ENCODE measurements at places on chromosomes 7 and 10. TPM values are rescaled to one million over a fixed set of nuclear protein-coding genes. Genes with fewer than 3 reads are reported as not detected.

DNA sequence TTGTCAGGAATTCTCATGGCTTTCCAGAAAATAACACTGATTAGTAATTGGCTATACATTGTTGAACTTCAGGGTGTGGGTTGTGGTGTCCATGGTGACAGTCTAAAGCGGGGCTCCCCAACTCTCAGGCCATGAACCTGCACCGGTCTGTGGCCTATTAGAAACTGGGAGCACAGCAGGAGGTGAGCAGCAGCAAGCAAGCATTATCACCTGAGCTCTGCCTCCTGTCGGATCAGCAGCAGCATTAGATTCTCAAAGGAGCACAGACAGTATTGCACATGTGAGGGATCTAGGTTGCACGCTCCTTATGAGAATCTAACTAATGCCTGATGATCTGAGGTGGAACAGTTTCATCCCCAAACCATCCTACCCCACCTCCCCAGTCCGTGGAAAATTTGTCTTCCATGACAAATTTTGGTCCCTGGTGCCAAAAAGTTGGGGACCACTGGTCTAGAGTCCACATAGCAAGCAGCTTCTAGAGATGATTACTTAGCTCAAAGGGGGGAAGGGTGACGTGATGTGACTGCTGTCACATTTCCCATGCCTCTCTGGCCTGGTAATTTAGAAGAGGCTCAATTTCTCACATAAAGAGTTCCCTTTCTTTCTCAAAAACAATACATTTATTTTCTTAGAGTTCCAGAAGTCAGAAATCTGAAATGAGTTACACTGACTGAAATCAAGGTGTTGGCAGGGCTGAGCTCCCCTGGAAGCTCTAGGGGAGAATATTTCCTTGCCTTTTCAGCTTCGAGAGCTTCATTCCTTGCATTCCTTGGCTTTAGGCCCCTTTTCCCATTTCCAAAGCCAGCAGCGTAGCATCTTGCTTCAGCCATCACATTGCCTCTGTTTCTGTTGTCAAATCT lies 17.6 kb upstream of the FAM221A start:
- H3K36me3 ChIP-seq, result no peaks in the 10 kb centered on the region
- H3K27me3 ChIP-seq, result no peaks in the 10 kb centered on the region
- no peak overlapping the region for H3K27ac ChIP-seq
- no peak for DNase-seq
- H3K4me3 ChIP-seq, result no peak overlapping the region
- no peaks in the 10 kb centered on the region for H3K4me1 ChIP-seq

Gene LRMDA
- not detected for polyA plus RNA-seq

- no peaks in the 10 kb centered on the region for H3K4me1 ChIP-seq
- no peak overlapping the region for H3K4me3 ChIP-seq
- DNase-seq, result no peak
- no peaks in the 10 kb centered on the region for H3K36me3 ChIP-seq
- no peaks in the 10 kb centered on the region for H3K27me3 ChIP-seq
- H3K27ac ChIP-seq, result no peak overlapping the region
These were observed 27.9 kb downstream of the CD36 start for GRCh38 chr7:80666376-80666775.

Gene RAB19
- polyA plus RNA-seq, result 0.71 TPM

DNA sequence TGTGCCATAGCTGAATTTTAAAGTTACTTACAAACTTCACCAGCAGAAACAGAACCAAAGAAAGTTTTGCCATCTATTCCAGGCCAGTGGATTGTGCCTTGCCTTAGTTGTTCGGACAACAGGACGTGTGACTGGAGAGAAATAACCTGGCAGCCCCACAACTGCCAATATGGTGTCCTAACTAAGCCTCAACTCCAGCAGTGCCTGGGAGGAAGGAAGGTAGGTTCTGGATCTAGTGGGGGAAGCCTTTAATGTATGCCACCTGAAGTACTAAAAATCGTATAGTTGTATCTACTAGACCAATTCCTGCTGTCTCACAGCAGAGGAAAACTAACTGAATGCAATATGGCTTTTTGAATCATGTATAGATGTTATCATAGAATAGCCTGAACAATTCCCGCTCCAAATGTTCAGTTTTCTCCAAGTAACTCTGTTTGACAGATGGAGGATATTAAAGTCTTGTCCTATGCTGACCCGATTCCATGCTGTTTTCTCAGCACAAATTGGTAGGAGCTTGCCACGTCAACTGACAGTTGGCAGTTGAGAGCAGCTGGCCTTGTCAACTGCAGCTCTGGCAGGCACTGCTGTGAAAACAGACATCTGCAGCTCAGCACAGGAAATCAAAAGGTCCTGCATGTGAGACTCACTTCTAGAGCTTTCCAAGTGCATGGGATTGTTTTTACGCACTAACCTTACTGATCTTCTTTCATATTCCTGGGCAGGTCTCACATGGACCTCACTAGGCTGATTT lies 84.5 kb upstream of the WNT16 start:
- H3K4me3 ChIP-seq, result no peak overlapping the region
- no peaks in the 10 kb centered on the region for H3K36me3 ChIP-seq
- peaks cover 9% of the 10 kb centered on the region for H3K4me1 ChIP-seq

Gene SDHAF3
- polyA plus RNA-seq, result 7.5 TPM

Gene ADCYAP1R1
- not detected for polyA plus RNA-seq

DNA sequence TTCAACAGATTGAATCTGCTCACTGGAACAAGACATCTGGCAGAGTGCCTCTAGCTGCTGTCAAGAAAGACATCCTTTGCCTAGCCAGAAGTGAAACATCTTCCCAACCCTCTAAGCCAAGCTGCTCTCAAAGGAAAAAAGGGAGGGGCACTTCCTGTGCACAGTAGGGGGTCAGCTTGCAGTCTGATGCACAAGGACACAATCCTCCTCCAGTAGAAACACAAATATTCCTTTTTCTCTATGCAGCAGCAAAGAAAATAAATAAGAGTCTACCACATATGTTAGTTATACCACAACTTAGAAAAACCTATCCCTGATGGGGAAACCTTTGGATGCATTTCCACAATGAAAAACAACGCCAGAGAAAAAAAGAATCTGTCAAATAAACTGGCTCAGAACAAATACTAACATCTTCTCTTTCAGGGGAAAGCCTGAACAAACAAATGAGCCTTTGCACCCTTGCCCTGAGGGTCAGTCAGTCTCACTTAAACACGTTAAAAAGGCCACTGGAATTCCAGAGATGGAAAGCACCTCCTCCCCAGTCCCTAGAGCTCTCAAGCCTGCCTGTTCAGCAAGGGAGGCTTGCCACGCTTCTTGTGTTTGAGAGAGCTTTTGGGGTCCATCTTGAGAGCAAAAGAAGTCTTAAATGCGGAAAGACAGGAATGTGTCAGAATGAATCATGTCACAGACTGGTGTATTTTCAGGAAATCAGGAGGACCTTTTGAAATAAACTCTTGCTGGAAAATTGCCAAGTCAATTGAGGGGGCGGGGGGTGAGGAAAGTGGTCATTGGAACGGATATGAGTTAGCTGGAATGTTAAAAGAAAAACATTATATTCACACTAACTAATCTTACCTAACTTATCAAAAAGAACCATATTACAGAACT lies 7.5 kb downstream of the LAMB1 start:
- no peak overlapping the region for H3K4me3 ChIP-seq
- H3K27ac ChIP-seq, result no peak overlapping the region
- H3K36me3 ChIP-seq, result no peaks in the 10 kb centered on the region

DNA sequence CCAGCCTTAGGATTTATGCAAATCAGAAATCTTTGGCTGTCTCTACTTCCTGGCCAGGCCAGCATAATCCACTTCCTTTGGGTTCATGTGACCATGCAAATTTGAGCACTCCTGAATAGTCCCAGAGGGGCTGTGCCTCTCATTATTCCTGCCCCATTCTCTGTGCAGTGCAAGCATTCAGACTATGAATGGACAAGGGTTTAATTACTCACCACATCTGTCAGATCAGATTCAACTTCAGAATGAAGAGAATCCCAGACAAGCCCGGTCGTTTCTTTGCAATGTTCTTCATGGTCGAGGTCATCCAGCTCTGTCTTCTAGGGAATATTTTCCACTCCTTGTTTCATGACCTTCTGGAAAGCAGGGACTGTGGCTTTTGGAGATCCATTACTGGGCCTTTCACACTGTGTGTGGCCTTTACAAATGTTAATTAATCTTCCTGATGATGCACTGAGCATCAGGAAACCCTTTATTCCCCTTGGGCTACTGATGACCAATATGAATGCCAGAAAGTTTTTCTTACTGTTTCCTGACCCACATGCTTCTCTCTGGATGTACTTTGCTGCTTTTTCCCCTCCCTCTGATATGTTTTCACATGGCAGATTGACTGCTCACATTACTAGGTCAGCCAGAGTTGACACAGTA lies 217.6 kb upstream of the TCF7L2 start:
- no peak overlapping the region for H3K27ac ChIP-seq
- DNase-seq, result no peak
- H3K36me3 ChIP-seq, result peaks cover 6% of the 10 kb centered on the region
- no peak overlapping the region for H3K4me3 ChIP-seq

DNA sequence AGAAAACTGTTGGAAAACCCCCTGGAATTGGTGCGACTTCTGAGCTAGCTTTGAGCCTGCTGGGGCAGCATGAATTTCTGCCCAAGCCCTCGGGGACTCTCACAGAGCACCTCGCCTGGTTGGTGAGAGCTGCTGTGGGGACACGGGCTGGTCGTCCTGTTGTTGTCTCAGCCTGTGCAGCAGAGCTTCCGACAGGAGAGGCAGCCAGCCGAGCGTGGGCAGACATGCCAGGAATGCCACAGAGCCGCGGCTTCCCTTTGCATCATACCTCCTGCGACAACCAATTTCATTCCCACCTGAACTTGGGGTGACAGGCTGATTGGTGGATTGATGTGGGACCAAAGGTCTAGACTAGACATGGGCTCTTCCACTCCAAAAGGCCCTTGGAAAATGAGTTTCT lies 60.2 kb upstream of the NRBF2 start:
- no peaks in the 10 kb centered on the region for H3K27me3 ChIP-seq
- H3K4me1 ChIP-seq, result no peaks in the 10 kb centered on the region
- H3K4me3 ChIP-seq, result no peak overlapping the region
- no peaks in the 10 kb centered on the region for H3K36me3 ChIP-seq
- DNase-seq, result no peak

GRCh38 chr7:132368246-132368900 lies 207.9 kb downstream of the PLXNA4 start:
- H3K27me3 ChIP-seq, result no peaks in the 10 kb centered on the region
- no peaks in the 10 kb centered on the region for H3K36me3 ChIP-seq
- H3K4me1 ChIP-seq, result no peaks in the 10 kb centered on the region

Gene C10orf67
- polyA plus RNA-seq, result 0.06 TPM

DNA sequence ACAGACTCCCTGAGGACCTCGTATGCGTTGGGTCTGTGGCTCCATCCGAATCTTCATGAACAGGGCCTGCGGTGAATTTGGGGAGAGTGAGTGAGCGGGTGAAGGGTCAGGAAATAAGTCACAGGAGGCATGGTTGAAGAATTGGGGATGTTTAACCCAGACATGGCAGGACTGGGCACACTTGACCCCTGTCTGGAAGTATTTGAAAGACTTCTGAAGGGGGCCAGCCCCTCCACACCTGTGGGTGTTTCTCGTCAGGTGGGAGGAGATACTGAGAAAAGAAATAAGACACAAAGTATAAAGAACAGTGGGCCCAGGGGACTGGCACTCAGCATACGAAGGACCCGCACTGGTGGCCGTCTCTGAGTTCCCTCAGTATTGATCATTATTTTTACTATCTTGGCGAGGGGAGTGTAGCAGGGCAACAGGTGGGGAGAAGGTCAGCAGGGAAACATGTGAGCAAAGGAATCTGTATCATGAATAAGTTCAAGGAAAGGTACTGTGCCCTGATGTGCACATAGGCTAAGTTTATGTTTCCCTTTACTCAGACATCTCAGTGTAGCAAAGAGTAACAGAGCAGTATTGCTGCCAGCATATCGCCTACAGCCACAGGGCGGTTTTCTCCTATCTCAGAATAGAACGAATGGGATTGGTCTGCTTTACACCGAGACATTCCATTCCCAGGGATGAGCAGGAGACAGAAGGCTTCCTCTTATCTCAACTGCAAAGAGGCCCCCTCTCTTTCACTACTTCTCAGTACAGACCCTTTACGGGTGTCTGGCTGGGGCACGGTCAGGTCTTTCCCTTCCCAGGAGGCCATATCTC lies 38.2 kb upstream of the PFKFB3 start:
- H3K27me3 ChIP-seq, result no peaks in the 10 kb centered on the region
- peaks cover 16% of the 10 kb centered on the region for H3K4me1 ChIP-seq
- peak overlapping the region; percentile 73 for H3K4me3 ChIP-seq
- peak overlapping the region; percentile 96 for H3K27ac ChIP-seq

Gene NAT16
- not detected for polyA plus RNA-seq

Gene PRKCQ
- 0.85 TPM for polyA plus RNA-seq

GRCh38 chr7:145957160-145957890 lies 159.3 kb upstream of the CNTNAP2 start:
- H3K27me3 ChIP-seq, result no peaks in the 10 kb centered on the region
- no peaks in the 10 kb centered on the region for H3K36me3 ChIP-seq
- no peaks in the 10 kb centered on the region for H3K4me1 ChIP-seq
- H3K27ac ChIP-seq, result no peak overlapping the region
- no peak overlapping the region for H3K4me3 ChIP-seq

Gene PKD2L1
- 0.48 TPM for polyA plus RNA-seq

- no peaks in the 10 kb centered on the region for H3K27me3 ChIP-seq
- H3K4me3 ChIP-seq, result no peak overlapping the region
- H3K36me3 ChIP-seq, result no peaks in the 10 kb centered on the region
- no peak for DNase-seq
- H3K27ac ChIP-seq, result no peak overlapping the region
These were observed 23.3 kb downstream of the MYOF start for GRCh38 chr10:93458821-93459257.

Gene LIPJ
- polyA plus RNA-seq, result 0.13 TPM

GRCh38 chr10:121373411-121373810 lies 224.8 kb downstream of the FGFR2 start:
- H3K4me3 ChIP-seq, result no peak overlapping the region
- H3K27me3 ChIP-seq, result no peaks in the 10 kb centered on the region
- DNase-seq, result no peak
- H3K36me3 ChIP-seq, result no peaks in the 10 kb centered on the region
- H3K27ac ChIP-seq, result no peak overlapping the region

GRCh38 chr7:2169923-2170575 lies 62.7 kb downstream of the MAD1L1 start:
- no peaks in the 10 kb centered on the region for H3K27me3 ChIP-seq
- DNase-seq, result no peak
- no peak overlapping the region for H3K27ac ChIP-seq
- peaks cover 11% of the 10 kb centered on the region for H3K4me1 ChIP-seq

Gene FAM25G
- not detected for polyA plus RNA-seq

Gene CTAGE6
- polyA plus RNA-seq, result not detected
